ENCODE measurements at places on chromosomes 2 and 18.

GRCh38 chr2:16774980-16775898 lies 109.6 kb upstream of the CYRIA start:
- no peak for DNase-seq

GRCh38 chr2:170409164-170409535 lies 231.2 kb downstream of the MYO3B start:
- peak; percentile 75 for DNase-seq

DNA sequence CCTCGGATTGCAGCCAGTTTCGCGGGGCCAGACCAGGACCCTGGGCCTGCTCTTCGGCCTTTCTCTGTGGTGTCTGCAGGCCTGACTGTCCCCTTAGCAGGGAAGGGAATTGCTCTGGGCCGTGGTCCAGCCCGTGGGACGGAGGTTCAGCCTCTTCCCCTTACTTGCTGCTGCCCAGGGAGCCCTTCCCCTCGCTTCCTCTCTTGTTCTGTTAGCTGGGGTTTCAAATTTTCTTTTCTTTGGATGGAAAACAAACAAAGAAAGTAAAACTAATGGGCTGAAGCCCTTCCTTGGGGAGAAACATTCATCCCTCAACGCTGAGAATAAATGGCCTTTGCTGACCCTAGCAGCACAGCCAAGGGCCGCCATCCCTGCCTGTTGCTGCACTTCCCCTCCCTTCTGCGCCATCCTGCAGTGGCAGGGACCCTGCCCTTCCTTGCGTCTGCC lies 52.4 kb downstream of the ASAP2 start:
- no peak for DNase-seq

- no peak for DNase-seq
These were observed 270.1 kb downstream of the EIPR1 start for GRCh38 chr2:3107567-3107966.

- DNase-seq: no peak
These were observed 279.7 kb downstream of the NRXN1 start for GRCh38 chr2:50752237-50752636.

DNA sequence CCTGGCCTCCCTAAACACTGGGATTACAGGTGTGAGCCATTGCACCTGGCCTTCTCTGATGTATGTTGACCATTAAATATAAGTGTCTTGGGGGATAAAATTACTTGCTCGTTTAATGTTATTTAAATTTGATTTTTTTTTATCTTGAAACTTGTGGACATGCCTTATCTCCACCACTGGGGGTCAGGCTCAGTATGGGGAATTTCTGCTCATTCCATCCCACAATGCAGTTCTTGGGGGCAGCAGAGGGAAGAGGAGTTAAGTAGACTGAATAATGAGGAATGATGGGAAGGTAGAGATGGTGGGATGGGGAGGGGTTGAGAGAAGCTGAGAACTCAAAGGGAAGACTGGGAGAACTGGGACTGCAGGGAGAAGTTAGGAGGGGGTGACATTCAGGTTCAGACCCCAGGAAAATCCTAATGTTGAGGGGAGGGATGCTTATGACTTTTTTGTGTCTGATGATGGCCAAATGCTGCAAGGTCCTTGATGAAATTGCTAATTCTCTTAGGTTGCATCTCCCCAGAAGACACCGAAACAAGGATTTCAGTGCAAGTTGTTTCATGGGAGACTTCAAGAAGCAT lies 174.2 kb downstream of the MIB1 start:
- DNase-seq: no peak

- DNase-seq: no peak
These were observed 164.9 kb upstream of the ZFP36L2 start for GRCh38 chr2:43391201-43391877.

- peak; percentile 7 for DNase-seq
These were observed 148.1 kb downstream of the CYP26B1 start for GRCh38 chr2:71999580-71999979.

DNA sequence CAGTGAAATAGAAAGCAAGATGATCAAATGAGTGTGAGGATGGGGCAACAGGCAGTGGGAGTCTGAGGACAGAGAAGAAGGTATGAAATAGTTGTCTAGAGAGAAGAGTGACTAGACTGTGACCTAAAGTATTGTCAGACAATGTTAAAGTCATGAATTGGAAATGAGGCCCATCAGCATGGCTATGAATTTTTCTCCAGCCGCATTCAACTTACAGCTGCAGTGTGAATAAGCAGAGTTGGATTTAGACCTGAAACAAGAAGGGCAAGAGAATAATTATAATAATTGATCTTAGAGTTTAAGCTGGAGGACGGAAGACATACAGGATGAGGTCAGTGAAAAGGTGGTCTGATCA lies 4.2 kb upstream of the TSPYL6 start:
- DNase-seq: no peak

DNA sequence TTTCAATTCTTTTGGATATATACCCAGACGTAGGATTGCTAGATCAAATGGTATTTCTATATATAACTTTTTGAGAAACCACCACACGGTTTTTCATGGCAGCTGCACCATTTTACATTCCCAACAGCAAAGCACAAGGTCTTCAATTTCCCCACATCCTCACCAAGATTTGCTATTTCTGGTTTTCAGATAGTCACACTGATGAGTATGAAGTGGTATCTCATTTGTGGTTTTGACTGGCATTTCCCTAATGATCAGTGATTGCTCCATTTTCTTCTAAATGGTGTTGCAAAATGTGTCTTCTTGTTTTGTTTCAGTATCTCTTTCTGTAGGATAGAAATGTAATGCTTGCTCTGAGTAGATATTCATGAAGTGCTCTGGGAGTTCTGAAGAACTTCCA lies 52.0 kb downstream of the ANKRD44 start:
- no peak for DNase-seq

- no peak for DNase-seq
These were observed 322.2 kb downstream of the ETAA1 start for GRCh38 chr2:67719351-67719750.

GRCh38 chr2:134782792-134783191 lies 55.6 kb upstream of the ACMSD start:
- DNase-seq: no peak

DNA sequence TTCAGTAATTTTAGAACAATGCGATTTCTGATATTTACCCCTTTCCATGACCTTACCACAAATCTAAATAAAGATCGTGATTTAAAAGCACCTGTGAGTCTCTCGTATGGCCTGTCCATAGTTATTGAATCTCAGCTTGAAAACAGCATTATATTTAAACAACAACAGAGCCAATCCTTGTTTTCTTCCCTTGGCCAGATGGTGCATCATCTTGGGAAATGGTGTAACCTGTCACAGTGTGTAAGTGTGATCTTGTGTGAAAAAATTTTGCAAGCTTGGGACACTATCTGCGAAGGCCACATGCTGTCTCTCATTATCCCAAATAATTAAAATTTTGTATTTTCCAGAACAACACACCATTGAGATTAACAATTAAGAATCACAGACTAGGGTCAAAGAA lies 262.7 kb upstream of the SPHKAP start:
- DNase-seq: no peak
